Forelimb muscle (tissue), 1 donor: ENCODE measurements at places on chromosomes 16 and 17. TPM values are rescaled to one million over a fixed set of nuclear protein-coding genes. Genes with fewer than 3 reads are reported as not detected.

The USP43 gene
- 0.42 TPM for polyA plus RNA-seq

The SP6 gene
- 1.0 TPM for polyA plus RNA-seq

The CA5A gene
- polyA plus RNA-seq = 0.11 TPM

The MT1M gene
- 1.2 TPM for polyA plus RNA-seq

The TRPV3 gene
- polyA plus RNA-seq = 1.2 TPM

The PRRT2 gene
- 14.4 TPM for polyA plus RNA-seq

The ARL5C gene
- 0.59 TPM for polyA plus RNA-seq

The HSPB9 gene
- 0.25 TPM for polyA plus RNA-seq

The LDHD gene
- polyA plus RNA-seq = 3.0 TPM

GRCh38 chr17:63809970-63810369 lies 17.3 kb upstream of the PSMC5 start:
- no peak for DNase-seq

GRCh38 chr16:50360779-50361178 lies 8.0 kb downstream of the BRD7 start:
- DNase-seq = no peak

DNA sequence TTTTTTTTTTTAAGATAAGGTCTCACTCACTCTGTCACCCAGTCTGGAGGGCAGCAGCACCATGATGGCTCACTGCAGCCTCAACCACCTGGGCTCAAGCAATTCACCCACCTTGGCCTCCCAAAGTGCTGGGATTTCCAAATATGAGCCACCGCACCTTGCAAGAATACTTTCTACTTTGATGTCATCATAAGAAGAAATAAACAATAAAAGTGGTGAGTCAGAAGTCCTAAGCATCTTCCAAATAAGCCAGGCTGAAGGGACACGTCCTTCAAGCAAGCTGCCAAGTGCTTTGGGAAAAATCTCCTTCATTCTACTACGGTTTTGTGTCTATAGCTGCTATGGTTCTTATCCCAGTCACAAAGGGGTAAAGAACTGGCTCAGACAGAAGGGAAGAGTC lies 20.3 kb downstream of the HASPIN start:
- DNase-seq = no peak

DNA sequence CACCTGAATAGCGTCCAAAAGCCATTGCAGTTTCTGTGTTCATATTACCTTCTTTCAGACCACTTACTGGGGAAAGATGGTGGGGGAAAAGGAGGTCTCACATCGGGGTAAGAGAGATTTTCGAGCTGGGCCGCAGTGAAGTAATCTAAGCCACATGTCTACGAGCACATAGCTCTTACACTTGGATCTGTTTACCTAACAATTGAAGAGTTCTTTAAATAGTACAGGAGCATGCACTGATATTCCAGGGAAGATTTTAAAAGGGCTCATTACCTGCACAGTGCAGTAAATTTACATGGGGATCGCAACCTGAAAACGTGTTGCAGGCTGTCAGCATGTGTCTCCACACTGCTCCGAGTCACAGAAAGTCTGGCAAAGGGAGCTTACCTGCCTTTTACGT lies 12.6 kb downstream of the MAF start:
- no peak for DNase-seq

- DNase-seq = no peak
Observed at GRCh38 chr17:36949461-36949927, 740 bp downstream of the AATF start.

DNA sequence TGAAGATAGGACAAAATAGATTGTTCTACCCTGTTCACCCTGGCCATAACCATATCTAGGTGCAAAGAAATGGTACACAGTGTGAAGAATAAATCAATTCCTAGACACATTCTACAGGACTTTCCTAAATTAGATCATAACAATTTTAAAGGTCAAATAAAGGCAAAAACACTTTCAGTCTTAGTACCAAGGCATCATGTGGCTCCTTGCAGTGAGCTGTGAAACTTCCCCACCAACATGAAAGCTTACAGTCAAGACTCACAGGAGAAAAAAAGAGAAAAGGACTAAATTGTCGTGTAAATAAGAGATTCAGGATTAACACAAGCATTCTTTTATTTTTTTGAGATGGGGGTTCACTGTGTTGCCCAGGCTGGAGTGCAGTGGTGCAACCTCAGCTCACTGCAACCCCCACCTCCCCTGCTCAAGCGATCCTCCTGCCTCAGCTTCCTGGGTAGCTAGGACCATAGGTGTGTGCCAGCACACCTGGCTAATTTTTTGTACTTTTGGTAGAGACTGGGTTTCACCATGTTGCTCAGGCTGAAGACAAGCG lies 14.2 kb downstream of the NSMCE1 start:
- no peak for DNase-seq

DNA sequence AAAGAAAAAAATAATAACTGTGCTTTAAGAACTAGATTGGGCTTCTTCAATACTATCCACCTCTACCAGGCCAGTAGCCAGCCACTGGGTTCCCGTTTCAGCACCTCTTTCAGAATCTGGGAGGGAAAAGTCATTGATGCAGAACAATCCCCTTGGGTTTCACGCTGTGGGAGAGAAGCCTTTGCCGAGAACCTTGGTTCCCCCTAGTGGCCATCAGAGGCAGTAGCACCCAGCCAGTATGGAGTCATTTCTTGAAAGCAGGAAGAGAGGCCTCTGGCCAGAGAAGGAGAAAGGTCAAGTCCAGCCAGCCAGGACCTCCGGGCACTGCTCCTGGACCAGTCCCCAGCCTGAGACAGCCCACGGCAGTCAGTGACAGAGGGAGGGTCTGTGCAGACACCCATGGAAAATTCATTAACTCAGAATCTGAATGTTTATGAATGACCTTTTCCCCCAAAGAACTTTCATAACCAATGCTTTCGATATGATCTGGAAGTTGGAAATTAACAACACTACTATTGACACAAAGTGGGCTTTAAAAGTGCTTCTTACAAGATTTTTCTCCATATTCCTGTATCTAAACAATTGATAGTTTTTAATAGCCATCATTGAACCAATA lies 51.2 kb upstream of the CDH5 start:
- peak; percentile 72 for DNase-seq

DNA sequence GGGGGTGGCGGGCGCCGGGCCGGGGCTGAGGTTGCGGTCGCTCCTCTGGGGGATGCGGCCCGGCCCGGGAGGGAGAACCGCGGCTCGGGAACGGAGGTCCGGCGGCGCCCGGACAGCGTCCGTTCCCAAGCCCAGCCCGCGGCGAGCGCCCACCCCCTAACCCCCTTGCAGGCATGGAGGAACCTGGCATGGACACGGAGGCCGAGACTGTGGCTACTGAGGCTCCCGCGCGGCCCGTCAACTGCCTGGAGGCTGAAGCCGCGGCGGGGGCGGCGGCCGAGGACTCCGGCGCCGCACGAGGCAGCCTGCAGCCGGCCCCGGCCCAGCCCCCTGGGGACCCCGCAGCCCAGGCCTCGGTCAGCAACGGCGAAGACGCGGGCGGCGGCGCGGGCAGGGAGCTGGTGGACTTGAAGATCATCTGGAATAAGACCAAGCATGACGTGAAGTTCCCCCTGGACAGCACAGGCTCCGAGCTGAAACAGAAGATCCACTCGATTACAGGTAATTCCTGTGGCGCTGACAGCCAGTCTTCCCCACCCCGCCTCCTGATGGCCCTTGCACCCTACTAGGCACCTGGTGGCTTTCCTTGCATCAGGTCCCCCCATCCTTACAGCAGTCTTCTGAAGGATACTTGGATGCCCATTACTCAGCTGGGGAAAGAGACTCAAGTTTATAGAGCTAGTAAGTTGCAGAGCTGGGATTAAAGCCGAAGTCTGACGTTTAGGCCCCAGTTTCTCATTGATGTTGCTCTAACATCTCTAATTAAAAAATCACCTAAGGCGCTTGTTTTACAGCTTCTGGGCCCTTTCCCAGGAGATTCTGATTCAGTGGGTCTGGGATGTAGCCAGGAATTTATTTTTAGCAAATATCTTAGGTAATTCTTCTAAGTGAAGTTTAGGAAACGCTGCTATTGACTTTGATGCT lies 514 bp downstream of the UBFD1 start:
- DNase-seq = no peak

DNA sequence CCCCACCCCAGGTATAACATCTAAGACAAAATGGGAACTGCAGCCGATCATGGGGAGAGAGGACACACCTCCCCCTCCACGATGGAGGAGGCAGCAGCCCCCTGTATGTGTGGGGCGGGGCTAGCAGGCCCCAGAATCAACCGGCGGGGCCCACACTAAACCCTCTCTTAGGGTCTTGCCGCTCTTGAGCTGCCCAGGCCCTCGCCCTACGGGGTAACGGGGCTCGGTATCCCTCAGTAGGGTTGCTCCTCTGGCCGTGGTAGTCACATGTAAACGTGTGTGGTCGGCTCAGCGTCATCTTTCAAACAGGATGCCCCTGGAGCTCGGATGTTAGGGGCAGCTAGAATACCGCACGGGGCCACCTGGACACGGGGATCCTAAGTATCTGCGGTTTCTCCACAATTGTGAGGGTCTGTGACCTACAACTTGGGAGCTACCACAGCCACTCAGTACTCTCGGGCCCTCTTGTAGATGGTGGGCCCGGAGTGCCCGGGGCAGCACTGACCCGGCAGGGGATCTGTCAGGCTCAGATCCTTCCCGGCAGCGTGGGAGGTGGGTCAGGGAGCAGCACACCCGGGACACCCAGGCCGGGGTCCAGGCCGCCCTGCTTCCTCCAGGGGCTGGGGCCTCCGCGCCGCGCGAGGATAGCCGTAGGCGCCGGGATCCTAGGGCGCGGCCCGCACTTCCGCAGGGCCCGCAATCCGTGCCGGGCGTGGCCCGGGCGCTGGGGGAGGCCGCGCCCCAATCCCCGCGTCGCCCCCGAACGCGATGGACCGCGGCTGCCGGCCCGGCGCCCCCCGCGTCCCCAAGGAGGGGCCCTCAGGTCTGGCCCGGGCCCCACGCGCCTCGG lies 781 bp downstream of the ARHGDIA start:
- DNase-seq = no peak
